ENCODE measurements at places on chromosomes 1 and 21. TPM values are rescaled to one million over a fixed set of nuclear protein-coding genes. Genes with fewer than 3 reads are reported as not detected.

DNA sequence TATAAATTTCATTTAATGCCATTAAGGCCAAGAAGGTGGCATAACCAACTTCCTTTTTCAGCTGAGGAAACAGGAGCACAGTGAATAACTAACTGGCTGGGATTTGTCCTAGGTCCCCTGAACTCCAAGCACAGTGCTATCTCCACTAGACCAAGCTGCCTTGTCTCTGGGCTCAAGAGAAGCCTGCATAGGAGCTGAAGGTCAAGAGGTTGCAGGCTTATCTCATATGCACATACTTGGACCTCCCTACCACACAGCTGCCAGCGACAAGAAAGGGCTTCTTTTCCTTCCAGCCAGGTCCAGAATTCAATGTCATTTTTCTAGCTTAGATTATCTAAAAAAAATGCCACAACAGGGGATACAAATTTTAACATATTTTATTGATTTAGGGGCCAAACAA, 27.1 kb downstream of the AK2 start:
- no peak overlapping the region for H3K4me3 ChIP-seq
- H3K4me1 ChIP-seq, result peaks cover 14% of the 10 kb centered on the region
- no peak overlapping the region for H3K27ac ChIP-seq

- no peak overlapping the region for H3K27ac ChIP-seq
- H3K27me3 ChIP-seq, result no peaks in the 10 kb centered on the region
- H3K36me3 ChIP-seq, result no peaks in the 10 kb centered on the region
- H3K4me3 ChIP-seq, result no peak overlapping the region
Observed at GRCh38 chr1:53982763-53983104, 35.3 kb downstream of the LDLRAD1 start.

- H3K27me3 ChIP-seq, result no peaks in the 10 kb centered on the region
- H3K36me3 ChIP-seq, result peaks cover 9% of the 10 kb centered on the region
- H3K27ac ChIP-seq, result peak overlapping the region; percentile 91
- peak; percentile 69 for DNase-seq
- H3K4me1 ChIP-seq, result peaks cover 42% of the 10 kb centered on the region
Observed at GRCh38 chr1:111615870-111616715, 3.5 kb upstream of the RAP1A start.

DNA sequence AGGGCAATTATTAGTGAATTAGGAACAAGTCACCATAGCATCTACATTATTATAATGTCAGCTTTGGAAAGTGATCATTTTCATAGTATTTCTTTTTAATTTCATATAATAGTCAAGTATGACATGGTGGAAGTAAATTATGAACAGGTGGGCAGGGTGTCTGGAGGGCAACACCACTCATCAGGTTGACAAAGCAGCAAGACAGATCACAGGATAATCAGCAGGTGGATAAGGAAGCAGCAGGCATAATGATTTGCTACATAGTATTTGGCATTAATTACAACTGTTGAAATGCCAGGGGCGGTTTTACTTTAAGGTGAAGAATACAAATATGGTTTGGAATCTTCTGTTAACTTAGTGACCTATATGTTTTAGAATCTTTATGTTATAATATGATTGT, 1342.2 kb downstream of the PLA2G4A start:
- H3K4me3 ChIP-seq, result no peak overlapping the region
- H3K27ac ChIP-seq, result no peak overlapping the region
- no peaks in the 10 kb centered on the region for H3K4me1 ChIP-seq
- H3K27me3 ChIP-seq, result no peaks in the 10 kb centered on the region
- no peaks in the 10 kb centered on the region for H3K36me3 ChIP-seq
- DNase-seq, result no peak

The ACTN2 gene
- 0.44 TPM for total RNA-seq

DNA sequence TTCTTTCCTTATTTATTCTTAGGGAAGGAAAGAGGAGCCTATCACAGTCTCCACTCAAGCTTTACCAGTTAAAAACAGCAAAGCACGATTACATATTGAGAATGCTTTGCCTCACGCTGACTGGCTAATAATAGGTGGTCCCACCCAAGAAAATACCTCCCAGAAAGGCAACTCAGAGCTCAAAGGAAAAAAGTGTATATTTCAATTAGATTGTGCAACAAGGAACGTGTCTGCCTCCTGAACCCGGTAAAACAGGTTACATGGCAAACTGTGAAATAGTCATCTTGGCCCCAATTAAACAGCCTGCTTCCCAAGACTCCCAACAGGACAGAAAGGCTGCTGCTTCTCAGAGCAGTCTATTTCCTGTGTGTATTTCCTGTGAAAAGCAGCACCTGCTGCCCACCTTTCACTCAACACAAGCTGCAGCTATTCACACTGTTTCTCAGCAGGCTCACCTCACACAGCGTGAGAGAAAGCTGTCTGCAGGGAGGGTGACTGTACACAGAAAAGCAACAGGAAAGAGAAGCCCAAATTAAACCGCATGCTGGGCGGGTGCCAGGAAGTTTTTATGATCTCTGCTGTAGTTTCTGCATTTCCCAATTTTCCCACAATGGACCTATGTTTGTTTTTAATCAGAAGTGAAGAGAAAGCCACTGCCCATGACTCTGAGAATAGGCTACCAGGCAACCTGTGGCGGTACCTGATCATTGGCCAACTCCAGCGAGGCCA, 44.0 kb downstream of the URB1 start:
- H3K36me3 ChIP-seq, result peaks cover 77% of the 10 kb centered on the region
- no peak overlapping the region for H3K4me3 ChIP-seq
- DNase-seq, result no peak
- no peak overlapping the region for H3K27ac ChIP-seq
- no peaks in the 10 kb centered on the region for H3K27me3 ChIP-seq

DNA sequence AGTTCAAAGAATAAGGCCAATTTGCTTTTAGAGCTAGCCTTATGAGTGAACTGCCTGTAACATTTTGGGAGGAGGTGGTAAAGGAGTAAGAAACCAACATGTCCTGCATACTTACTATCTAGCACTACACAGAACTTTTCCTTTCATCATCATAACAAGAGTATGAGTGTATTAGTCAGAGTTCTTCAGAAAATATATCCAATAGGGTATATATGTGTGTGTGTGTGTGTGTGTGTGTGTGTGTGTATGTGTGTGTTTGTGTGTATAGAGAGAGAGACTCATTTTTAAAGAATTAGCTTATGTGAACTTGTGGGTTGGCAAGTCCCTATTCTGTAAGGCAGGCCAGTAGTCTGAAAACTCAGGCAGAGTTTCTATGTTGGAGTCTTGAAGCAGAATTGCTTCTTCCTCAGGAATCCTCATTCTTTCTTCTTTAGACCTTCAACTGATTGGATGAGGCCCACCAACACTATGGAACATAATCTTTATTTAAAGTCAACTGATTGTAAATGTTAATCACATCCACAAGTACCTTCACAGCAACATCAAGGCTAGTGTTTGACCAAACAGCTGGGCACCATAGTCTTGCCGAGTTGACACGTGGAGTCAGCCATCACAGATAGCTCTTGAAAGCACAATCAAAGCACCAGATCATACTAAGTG, 121.9 kb downstream of the CYYR1 start:
- H3K36me3 ChIP-seq, result no peaks in the 10 kb centered on the region
- H3K27me3 ChIP-seq, result no peaks in the 10 kb centered on the region
- no peak overlapping the region for H3K27ac ChIP-seq
- DNase-seq, result no peak
- H3K4me3 ChIP-seq, result no peak overlapping the region

GRCh38 chr1:43809097-43809673, 101.8 kb downstream of the ST3GAL3 start:
- H3K27ac ChIP-seq, result no peak overlapping the region
- peaks cover 18% of the 10 kb centered on the region for H3K36me3 ChIP-seq
- no peaks in the 10 kb centered on the region for H3K4me1 ChIP-seq
- H3K27me3 ChIP-seq, result no peaks in the 10 kb centered on the region
- no peak overlapping the region for H3K4me3 ChIP-seq

DNA sequence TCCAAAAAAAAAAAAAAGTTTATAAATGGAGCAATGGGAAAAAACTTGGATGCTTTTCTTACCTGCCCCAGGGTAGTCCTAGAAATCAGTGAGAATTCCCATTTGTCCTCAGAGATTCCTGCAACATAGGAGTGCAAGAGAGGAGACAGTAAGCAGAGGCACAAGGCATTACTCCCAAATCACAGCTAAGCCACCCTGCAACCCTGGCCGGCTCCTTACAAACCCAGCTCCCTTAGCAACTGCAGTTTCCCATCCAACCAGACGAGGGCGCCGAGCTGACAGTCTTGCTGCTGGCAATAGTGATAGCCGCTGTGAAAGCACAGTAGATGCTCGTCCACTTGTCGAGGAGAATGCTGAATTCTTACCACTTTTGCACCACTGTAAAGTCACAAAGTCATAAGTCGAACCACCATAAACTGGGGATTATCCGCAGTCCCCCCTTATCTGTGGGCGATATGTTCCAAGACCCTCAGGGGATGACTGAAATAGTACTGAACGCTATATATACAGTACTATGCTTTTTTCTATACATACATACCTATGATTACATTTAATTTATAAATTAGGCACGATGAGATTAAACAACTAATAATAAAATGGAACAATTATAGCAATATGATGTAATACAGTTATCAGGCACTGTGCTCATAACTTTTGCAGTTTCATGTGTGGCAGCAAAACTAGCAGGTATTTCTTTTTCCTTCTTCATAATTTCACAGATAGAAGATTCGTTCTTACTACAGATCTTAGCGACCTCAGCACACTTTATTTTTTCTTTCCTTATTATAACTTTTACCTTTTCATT, 6.0 kb upstream of the PITHD1 start:
- no peak overlapping the region for H3K27ac ChIP-seq
- peaks cover 3% of the 10 kb centered on the region for H3K36me3 ChIP-seq
- peaks cover 22% of the 10 kb centered on the region for H3K4me1 ChIP-seq
- no peaks in the 10 kb centered on the region for H3K27me3 ChIP-seq

DNA sequence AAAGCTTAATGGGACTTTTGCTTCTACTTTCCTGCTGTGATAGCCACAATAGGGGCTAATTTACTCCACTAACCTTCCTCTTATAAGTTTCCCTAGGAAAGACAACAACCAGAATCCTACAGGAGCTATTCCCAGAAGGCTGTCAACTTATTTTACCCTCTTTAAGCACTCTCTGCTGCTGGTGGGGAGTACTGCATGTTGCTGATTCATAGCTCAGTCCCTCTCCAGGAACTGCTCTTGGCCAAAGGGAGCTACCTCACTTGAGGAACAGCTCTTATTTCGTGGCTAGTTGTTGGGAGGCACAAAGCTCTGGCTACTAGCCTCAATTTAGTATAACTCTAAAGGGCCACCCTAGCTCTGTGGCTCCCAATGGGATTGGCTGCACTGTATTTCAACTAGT, 37.2 kb downstream of the ADSS2 start:
- DNase-seq, result no peak
- no peaks in the 10 kb centered on the region for H3K27me3 ChIP-seq
- H3K4me3 ChIP-seq, result no peak overlapping the region
- H3K4me1 ChIP-seq, result peaks cover 13% of the 10 kb centered on the region

The OR6N1 gene
- total RNA-seq, result not detected

DNA sequence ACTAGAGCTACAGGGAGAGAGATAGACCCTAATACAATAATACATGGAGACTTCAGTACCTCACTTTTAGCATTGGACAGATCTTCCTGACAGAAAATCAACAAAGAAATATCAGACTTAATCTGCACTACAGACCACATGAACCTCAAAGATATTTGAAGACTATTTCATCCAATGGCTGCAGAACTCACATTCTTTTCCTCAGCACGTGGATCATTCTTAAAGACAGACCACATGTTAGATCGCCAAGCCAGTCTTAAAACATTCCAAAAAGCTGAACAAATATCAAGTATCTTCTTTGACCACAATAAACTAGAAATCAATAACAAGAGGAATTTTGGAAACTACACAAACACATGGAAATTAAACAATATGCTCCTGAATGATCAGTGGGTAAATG, 576.0 kb downstream of the KIF26B start:
- H3K4me1 ChIP-seq, result no peaks in the 10 kb centered on the region
- H3K36me3 ChIP-seq, result peaks cover 4% of the 10 kb centered on the region
- no peak overlapping the region for H3K4me3 ChIP-seq
- H3K27ac ChIP-seq, result no peak overlapping the region

The HSPG2 gene
- total RNA-seq, result 19.6 TPM

GRCh38 chr1:211381481-211382181, 55.0 kb downstream of the TRAF5 start:
- H3K36me3 ChIP-seq, result peaks cover 12% of the 10 kb centered on the region
- H3K4me1 ChIP-seq, result peaks cover 59% of the 10 kb centered on the region
- H3K27ac ChIP-seq, result peak overlapping the region; percentile 98
- peak overlapping the region; percentile 88 for H3K4me3 ChIP-seq
- no peak for DNase-seq
- no peaks in the 10 kb centered on the region for H3K27me3 ChIP-seq

The ATP1A2 gene
- total RNA-seq, result not detected

The NT5C1A gene
- total RNA-seq, result not detected

DNA sequence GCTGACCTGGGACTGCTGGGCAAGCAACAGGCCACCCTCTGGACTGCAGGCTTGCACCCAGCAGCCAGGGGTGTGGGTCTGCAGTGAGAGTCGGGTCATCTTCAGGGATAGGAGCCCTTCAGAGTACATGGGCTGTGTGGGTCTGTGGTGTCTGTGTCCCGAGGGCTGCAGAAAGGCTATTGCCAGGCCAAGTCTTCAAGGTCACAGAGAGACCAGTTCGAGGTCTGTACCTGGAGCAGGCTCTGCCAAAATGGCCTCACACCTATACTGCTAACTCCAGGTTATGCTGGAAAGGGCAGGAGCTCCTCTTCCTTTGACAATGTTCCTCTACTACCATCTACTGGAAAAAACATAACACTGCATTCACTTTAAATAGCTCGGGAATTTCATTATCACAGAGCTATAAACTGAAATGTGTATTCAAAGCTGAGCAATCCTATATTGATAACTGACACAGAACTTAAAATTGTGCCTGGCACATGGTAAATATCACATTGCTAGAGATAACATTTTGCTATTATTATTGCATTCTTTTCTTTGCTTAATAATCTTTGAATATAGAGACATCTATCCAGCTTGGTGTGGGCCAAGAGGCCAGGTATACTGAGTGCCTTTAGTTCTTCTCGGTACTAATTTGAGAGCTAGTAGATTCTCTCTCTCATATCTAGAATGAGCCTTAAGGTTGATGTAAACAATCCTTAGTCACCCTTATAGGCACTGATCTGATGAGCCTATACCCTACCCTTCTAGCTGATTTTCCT, 6.9 kb upstream of the DNAH14 start:
- H3K36me3 ChIP-seq, result no peaks in the 10 kb centered on the region
- no peak for DNase-seq
- no peak overlapping the region for H3K4me3 ChIP-seq
- H3K27ac ChIP-seq, result no peak overlapping the region

- H3K36me3 ChIP-seq, result peaks cover 18% of the 10 kb centered on the region
- H3K4me1 ChIP-seq, result no peaks in the 10 kb centered on the region
- no peak for DNase-seq
- H3K27ac ChIP-seq, result no peak overlapping the region
Observed at GRCh38 chr21:33619726-33620125, 21.8 kb downstream of the CRYZL1 start.

DNA sequence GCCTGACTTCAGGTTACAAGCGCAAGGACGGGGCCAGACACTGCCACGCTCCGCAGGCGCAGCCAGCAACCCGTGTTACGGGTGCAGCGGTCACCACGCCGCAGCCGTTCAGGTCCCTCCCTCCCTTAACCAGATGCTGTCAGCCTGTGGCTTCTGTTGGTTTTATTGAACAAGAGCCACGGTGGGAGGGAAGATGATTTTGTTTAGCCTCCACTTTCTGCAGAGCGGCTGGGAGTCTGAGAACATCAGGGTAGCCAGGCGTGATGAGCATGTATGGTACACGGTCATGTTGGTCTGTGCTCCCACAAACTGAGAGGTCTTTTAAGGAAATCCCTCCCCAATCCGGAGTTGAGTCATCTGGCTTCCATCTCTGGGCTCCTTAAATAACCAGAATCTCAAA, 18.5 kb upstream of the ADARB1 start:
- H3K4me3 ChIP-seq, result no peak overlapping the region
- H3K4me1 ChIP-seq, result no peaks in the 10 kb centered on the region
- H3K27me3 ChIP-seq, result peaks cover 13% of the 10 kb centered on the region
- no peak overlapping the region for H3K27ac ChIP-seq
- no peak for DNase-seq
- H3K36me3 ChIP-seq, result no peaks in the 10 kb centered on the region

All from activated CD4-positive, alpha-beta T cell treated with anti-CD3 and anti-CD28 coated beads for 36 hours (primary cell).